ENCODE measurements at places on chromosomes 12 and 14.

DNA sequence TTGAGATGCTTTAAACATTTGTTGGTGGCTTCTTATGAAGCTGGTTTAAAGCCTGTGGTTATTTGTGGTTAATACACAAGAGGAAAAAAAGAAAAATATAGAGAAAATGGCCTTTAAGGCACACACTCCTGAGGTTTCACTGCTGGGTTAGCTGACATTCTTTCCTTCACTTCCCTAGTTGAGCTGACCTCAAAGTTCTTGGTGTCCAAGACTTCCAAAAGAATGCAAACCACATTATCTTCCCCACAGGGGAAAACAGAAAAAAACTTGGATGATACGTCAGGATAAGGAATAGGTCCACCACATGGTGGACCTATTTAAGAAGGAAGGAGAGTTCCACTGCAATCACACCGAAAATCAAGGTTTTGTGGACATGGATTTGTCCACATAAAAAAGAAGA is 94.3 kb downstream of the SLC25A21 start:
- no peak for DNase-seq
- no peak overlapping the region for H3K27ac ChIP-seq
- H3K4me1 ChIP-seq, result no peaks in the 10 kb centered on the region
- H3K27me3 ChIP-seq, result no peaks in the 10 kb centered on the region
- no peaks in the 10 kb centered on the region for H3K36me3 ChIP-seq

DNA sequence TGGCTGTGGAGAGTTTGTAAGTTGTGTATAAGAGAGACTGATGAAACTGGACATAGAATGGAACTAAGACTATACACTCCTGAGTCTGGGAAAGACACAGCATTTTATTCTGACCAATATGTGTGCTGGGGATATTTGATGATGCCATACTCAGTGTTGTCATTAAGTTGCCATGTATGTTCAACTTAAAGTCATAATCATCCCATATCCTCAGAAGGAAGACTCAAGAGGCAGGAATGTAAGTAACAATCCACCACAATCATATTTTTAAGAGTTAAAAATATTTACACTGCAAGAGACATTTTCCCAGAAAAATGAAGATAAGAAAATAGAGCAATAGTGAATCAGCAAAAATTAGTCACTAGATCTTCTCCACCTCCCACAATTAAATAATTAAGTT is 120.1 kb downstream of the MDGA2 start:
- no peaks in the 10 kb centered on the region for H3K27me3 ChIP-seq
- DNase-seq, result no peak
- H3K36me3 ChIP-seq, result no peaks in the 10 kb centered on the region
- no peak overlapping the region for H3K4me3 ChIP-seq
- H3K4me1 ChIP-seq, result no peaks in the 10 kb centered on the region
- H3K27ac ChIP-seq, result no peak overlapping the region

DNA sequence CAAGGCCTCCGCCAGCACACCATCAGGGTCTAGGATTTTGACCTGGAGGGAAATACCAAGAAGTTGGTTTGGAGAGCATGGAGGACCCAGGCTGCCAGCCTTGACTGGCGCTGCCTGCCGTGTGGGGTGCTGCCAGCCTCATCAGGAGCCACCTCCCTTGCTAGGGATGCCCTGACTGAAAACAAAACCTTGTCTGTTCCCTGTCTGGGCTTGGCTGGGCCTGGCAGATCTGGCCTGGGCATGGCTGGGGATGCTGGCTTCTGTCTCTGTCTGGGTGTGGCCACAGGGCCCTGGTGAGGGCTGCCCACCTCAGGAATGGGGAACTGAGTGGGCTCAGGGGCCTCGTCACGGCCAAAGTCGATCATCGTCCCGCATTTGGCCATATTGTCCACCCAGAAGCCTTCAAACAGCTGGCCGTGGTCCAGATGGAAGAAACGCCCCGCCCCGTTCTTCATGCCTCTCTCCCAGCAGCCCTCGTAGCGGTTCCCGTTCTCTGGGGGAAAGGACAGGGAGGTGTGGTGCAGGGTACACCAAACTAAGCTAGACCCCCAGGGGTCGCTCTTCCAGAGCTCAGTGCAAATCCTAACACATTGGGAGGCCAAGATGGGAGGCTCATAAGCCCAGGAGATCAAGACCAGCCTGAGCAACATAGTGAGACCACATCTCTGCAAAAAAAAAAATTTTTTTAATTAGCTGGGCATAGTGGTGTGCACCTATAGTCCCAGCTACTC is 16.5 kb downstream of the MORN3 start:
- no peak overlapping the region for H3K4me3 ChIP-seq
- no peaks in the 10 kb centered on the region for H3K36me3 ChIP-seq
- H3K27me3 ChIP-seq, result no peaks in the 10 kb centered on the region
- DNase-seq, result peak; percentile 35

- H3K36me3 ChIP-seq, result no peaks in the 10 kb centered on the region
- DNase-seq, result no peak
- no peaks in the 10 kb centered on the region for H3K4me1 ChIP-seq
- no peaks in the 10 kb centered on the region for H3K27me3 ChIP-seq
- H3K4me3 ChIP-seq, result no peak overlapping the region
Observed at GRCh38 chr12:43105426-43105981, 446.5 kb downstream of the ADAMTS20 start.

GRCh38 chr12:28425526-28425925 is 235.3 kb downstream of the CCDC91 start:
- no peak overlapping the region for H3K27ac ChIP-seq
- H3K4me3 ChIP-seq, result no peak overlapping the region
- DNase-seq, result no peak
- no peaks in the 10 kb centered on the region for H3K27me3 ChIP-seq
- H3K36me3 ChIP-seq, result no peaks in the 10 kb centered on the region

Measured in GM23338 (cell line).